ENCODE measurements at places on chromosomes 2 and 18. TPM values are rescaled to one million over a fixed set of nuclear protein-coding genes. Genes with fewer than 3 reads are reported as not detected.

- H3K36me3 ChIP-seq: no peaks in the 10 kb centered on the region
- H3K4me3 ChIP-seq: no peak overlapping the region
- H3K4me1 ChIP-seq: no peaks in the 10 kb centered on the region
- DNase-seq: no peak
These were observed 948.0 kb downstream of the DSC3 start for GRCh38 chr18:30094556-30094955.

- no peak overlapping the region for H3K27ac ChIP-seq
- H3K27me3 ChIP-seq: no peaks in the 10 kb centered on the region
- peak overlapping the region; percentile 26 for H3K4me3 ChIP-seq
- peaks cover 31% of the 10 kb centered on the region for H3K4me1 ChIP-seq
- H3K36me3 ChIP-seq: no peaks in the 10 kb centered on the region
- no peak for DNase-seq
These were observed 123.5 kb downstream of the CABLES1 start for GRCh38 chr18:23258566-23259469.

- H3K4me3 ChIP-seq: no peak overlapping the region
- H3K36me3 ChIP-seq: no peaks in the 10 kb centered on the region
- no peaks in the 10 kb centered on the region for H3K27me3 ChIP-seq
- no peak overlapping the region for H3K27ac ChIP-seq
These were observed 24.7 kb upstream of the IMPA2 start for GRCh38 chr18:11956371-11957308.

MBP gene
- polyA plus RNA-seq: 196 TPM

UGT1A10 gene
- not detected for polyA plus RNA-seq

DNA sequence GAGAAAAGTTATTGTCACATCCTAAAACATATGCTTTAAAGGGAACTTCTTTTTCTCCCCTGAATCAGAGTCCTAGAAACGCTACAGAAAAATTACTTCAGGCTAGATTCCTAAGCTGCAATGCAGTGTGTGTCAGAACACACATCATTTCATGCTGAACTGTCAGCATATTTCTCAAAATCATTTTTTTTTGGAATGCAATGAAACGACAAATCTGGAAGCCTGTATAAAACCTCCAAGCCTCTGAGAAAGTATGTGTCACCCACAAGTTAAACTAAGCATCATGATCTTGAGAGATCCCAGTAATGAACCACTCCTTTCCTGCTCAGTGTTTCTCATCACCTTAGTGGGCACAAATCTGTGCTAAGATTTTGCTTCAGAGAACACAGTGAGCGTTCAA, 276.2 kb downstream of the ZNF521 start:
- DNase-seq: no peak
- no peak overlapping the region for H3K27ac ChIP-seq
- H3K4me1 ChIP-seq: no peaks in the 10 kb centered on the region
- H3K27me3 ChIP-seq: no peaks in the 10 kb centered on the region
- H3K36me3 ChIP-seq: no peaks in the 10 kb centered on the region

ITGAV gene
- 3.2 TPM for polyA plus RNA-seq

FKBP7 gene
- polyA plus RNA-seq: 3.8 TPM

MBD1 gene
- polyA plus RNA-seq: 38.7 TPM

HAT1 gene
- 65.6 TPM for polyA plus RNA-seq

DNA sequence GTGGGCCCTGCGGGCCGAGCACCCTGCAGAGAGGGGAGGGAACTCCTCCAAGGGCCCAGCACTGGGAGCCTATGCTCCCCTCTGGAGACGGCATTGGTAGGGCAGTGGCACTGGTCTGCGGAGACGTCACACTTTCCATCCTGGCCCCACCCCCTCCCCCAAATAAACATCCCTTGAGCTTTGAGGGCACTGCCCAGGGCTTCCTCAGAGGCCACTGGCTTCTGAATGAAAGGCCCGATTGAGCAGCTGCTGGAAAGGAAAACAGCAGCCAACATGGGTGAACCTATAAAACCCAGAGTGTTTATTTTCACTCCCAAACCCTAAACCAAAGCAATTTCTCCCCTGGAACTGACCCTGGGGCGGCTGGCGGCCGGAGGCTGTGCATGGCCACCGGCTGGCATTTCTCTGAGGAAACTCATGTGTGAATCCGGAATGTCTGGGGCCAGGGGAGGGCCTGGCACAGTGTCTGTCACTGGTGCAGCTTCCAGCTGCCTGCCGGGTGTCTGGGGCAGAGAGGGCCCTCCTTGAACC, 138.9 kb downstream of the DYSF start:
- H3K4me3 ChIP-seq: no peak overlapping the region
- H3K36me3 ChIP-seq: no peaks in the 10 kb centered on the region

- H3K4me1 ChIP-seq: no peaks in the 10 kb centered on the region
- H3K36me3 ChIP-seq: no peaks in the 10 kb centered on the region
- no peak overlapping the region for H3K27ac ChIP-seq
- no peak overlapping the region for H3K4me3 ChIP-seq
- DNase-seq: no peak
These were observed 330.2 kb downstream of the RBM43 start for GRCh38 chr2:150931451-150931850.

PRKAG3 gene
- polyA plus RNA-seq: not detected

- no peaks in the 10 kb centered on the region for H3K27me3 ChIP-seq
- no peak overlapping the region for H3K4me3 ChIP-seq
- no peak overlapping the region for H3K27ac ChIP-seq
These were observed 176.1 kb downstream of the CAPN13 start for GRCh38 chr2:30631051-30631671.

- H3K4me1 ChIP-seq: peaks cover 29% of the 10 kb centered on the region
- no peak overlapping the region for H3K27ac ChIP-seq
- no peak for DNase-seq
- no peaks in the 10 kb centered on the region for H3K27me3 ChIP-seq
- no peaks in the 10 kb centered on the region for H3K36me3 ChIP-seq
These were observed 896 bp upstream of the AFF3 start for GRCh38 chr2:100143286-100143685.

GRCh38 chr2:201936817-201937216, 96.8 kb upstream of the FZD7 start:
- H3K36me3 ChIP-seq: no peaks in the 10 kb centered on the region
- no peaks in the 10 kb centered on the region for H3K27me3 ChIP-seq
- no peaks in the 10 kb centered on the region for H3K4me1 ChIP-seq

DNA sequence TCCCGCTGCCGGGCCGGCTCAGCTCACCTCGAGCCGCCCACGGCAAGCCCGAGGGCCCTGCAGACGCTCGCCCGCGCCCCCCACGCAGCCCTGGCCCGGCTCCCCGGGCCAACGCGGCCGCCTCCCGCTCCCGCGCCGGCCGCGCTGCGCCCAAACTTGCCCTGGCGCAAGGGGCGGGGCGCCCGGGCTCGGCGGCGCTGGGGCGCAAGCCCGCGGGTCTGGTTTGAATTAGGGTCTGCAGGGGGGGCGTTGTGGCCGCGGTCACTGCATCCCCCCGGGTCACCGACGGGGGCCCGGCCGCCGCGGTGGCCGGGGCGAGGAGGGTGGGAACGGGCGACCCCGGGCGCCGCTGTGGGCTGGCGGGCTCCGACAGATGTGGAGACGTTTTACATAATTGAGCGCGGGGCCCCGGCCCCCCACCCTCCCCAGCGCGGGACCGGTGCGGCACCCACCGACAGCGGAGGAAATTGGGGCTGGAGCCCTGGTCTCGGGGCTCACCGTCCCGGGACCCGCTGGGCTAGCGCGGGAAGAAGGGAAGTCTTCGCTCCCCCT, 690 bp downstream of the SDC1 start:
- no peak overlapping the region for H3K4me3 ChIP-seq
- no peak overlapping the region for H3K27ac ChIP-seq
- no peaks in the 10 kb centered on the region for H3K27me3 ChIP-seq
- H3K4me1 ChIP-seq: no peaks in the 10 kb centered on the region
- no peaks in the 10 kb centered on the region for H3K36me3 ChIP-seq

DNA sequence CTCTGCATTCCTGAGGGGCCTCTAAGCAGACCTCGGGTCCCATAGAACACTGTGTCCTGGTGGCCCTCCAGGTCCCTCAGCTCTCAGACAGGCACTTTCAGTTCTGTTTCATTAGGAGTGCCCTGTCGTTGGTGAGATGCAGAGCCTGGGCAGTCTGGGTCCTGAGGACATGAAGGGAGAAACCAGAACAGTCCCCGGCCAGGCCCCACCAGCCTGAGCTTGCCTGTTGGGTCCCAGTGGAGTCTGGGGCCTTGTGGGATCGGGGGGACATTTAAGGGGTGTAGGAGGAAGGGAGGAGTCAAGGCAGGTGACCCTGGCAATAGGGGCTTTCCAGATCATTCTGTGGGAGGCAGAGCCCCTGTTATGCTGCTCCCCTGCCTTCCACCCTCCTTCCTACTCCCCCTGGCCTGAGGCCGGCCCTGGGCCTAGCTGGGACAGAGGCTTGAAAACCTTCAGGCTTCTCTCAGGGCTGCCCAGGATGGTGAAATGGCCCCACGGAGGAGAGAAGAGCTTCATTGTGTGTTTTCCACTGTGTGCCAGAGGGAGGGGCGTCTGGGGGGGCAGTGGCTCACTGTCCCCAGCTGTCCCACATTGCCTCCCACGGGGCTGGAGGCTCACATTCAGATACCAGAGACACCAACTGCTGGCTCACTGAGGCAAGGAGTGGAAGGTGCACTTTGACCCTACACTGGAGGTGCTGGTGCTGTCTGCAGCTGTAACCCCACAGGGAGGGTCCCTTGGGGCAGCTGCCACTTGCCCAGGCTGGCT, 26.6 kb upstream of the CATIP start:
- H3K27ac ChIP-seq: no peak overlapping the region
- no peak overlapping the region for H3K4me3 ChIP-seq
- H3K36me3 ChIP-seq: no peaks in the 10 kb centered on the region
- H3K27me3 ChIP-seq: no peaks in the 10 kb centered on the region
- peaks cover 9% of the 10 kb centered on the region for H3K4me1 ChIP-seq
- no peak for DNase-seq

- H3K4me3 ChIP-seq: no peak overlapping the region
- H3K27me3 ChIP-seq: no peaks in the 10 kb centered on the region
- H3K36me3 ChIP-seq: no peaks in the 10 kb centered on the region
- H3K27ac ChIP-seq: no peak overlapping the region
- no peaks in the 10 kb centered on the region for H3K4me1 ChIP-seq
These were observed 32.5 kb upstream of the MRPS9 start for GRCh38 chr2:105005181-105005951.

DNA sequence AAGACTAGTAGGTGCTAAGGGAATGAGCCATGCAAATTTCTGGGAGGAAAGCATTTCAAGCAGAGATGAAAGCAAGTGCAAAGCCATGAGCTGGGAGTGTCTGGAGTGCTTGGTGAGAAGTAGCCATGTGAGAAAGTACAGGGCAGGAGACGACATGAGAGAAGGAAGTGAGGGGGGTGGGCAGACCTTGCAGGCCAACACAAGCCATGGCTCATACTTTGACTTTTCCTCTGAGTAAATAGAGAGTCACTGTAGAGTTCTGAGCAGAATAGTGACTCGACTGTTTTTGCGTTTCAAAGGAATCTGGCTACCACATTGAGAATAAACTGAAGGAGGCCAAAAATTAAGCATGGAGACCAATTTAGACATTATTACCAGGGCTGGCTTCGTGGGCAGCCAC, 42.2 kb downstream of the SCN2A start:
- H3K4me1 ChIP-seq: no peaks in the 10 kb centered on the region
- no peaks in the 10 kb centered on the region for H3K27me3 ChIP-seq
- no peaks in the 10 kb centered on the region for H3K36me3 ChIP-seq
- no peak for DNase-seq
- no peak overlapping the region for H3K27ac ChIP-seq

DNAJC5G gene
- polyA plus RNA-seq: not detected

DNA sequence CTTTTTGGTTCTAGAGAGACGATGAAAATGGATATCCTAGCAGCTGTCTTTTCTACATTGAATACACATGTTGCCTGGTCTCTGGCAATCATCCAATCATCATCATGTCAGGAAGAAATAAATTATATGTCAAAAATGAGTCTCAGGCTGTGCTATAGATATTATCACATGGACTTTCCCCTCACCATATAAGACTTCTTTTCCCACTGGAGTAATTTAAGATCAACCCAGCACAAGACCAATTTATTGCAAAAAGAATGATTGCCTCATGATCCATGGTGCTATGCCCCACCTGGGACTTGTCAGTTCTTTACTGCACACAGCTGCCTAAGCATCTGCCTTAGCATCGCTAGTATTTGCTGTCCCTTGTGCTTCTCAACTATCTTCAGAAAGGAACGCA, 783.7 kb upstream of the TMEFF2 start:
- H3K36me3 ChIP-seq: no peaks in the 10 kb centered on the region
- no peak for DNase-seq
- no peaks in the 10 kb centered on the region for H3K27me3 ChIP-seq
- H3K4me3 ChIP-seq: no peak overlapping the region

- H3K36me3 ChIP-seq: no peaks in the 10 kb centered on the region
- no peaks in the 10 kb centered on the region for H3K4me1 ChIP-seq
- no peak overlapping the region for H3K27ac ChIP-seq
- no peak for DNase-seq
These were observed 23.8 kb downstream of the SRD5A2 start for GRCh38 chr2:31556940-31557339.

- H3K4me1 ChIP-seq: no peaks in the 10 kb centered on the region
- no peak overlapping the region for H3K4me3 ChIP-seq
- no peak for DNase-seq
- H3K36me3 ChIP-seq: no peaks in the 10 kb centered on the region
- H3K27me3 ChIP-seq: no peaks in the 10 kb centered on the region
- H3K27ac ChIP-seq: no peak overlapping the region
These were observed 245.4 kb upstream of the MEIS1 start for GRCh38 chr2:66189553-66189952.

ALPG gene
- polyA plus RNA-seq: not detected
